Activated naive CD4-positive, alpha-beta T cell (primary cell): ENCODE measurements at places on chromosomes 5 and 9.

DNA sequence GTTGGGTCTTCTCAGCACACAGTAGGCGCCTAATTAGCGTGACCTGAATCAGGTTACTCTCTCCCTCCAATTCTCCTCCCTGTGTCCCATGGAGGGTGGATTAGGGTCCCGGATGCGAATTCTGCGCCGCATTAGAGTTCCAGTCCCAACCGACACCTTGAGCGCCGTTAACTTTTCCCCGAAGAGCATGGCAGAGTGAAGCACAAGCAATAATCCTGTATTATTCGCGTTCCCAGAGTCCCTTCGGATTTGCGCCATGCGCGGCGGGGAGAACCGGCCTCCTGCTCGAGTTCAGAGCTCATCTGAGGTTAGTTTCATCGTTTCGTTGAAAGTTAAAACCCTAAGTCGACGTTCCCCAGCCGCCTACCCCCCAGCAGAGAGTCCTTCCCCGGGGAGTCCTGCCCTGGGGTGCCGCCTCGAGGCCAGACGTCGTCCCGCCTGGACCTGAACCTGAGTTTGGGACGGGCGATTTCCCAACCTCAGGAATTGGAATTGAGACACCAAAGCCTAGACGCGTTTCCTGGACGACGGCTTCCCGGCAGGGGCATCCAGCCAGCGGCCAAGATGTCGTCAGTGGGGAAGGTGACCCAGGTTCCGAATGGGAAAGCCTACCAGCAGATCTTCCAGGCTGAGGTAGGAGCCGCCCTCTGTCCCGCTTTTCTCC lies at the start of gene CCDC180:
TSS of gene CCDC180 (plus strand) at position 160 of the 664 bp plus-strand sequence. CDS start at position 565, 405 bp downstream.
- no peak for DNase-seq

- no peak for DNase-seq
Measured at GRCh38 chr5:77077829-77078176, 9.3 kb downstream of the ZBED3 start.

DNA sequence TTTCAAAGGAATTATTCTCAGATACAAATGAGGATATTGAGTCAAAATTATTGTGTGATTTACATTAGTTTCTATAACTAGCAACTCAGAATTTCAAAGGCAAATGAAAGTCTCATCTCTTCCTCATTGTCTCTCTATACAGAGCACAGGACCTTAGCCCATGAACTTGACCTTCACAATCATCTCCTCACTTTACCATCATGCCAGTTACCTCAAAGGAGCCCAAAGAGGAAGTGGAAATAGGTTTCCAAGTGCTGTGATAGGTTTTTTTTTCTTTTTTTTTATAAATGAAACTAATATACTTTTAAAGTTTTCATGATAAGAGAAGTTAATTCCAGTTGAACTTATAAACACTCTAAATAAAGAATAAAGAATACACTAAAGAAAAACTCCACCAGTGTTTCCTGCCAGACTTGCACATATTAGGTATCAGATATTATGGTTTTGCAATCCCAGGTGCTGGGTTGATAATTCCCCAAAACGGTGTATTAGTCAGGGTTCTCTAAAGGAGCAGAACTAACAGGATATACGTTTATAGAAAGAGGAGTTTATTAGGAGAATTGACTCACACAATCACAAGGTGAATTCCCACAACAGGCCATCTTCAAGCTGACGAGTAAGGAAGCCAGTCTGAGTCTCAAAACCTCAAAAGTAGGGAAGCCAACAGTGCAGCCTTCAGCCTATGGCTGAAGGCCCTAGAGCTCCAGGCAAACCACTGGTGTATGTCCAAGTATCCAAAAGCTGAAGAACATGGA lies 50.1 kb upstream of the ADAMTS16 start:
- no peak for DNase-seq

GRCh38 chr9:18800579-18800978 lies 232.4 kb downstream of the SAXO1 start:
- DNase-seq, result no peak

- DNase-seq, result no peak
Measured at GRCh38 chr9:10148796-10149195, 464.0 kb downstream of the PTPRD start.

GRCh38 chr5:83956386-83956785 lies 235.7 kb upstream of the HAPLN1 start:
- DNase-seq, result no peak

GRCh38 chr5:100697970-100698369 lies 162.8 kb downstream of the FAM174A start:
- no peak for DNase-seq

- no peak for DNase-seq
Measured at GRCh38 chr9:86771941-86772634, 175.2 kb downstream of the GAS1 start.
